ENCODE measurements at places on chromosomes 5 and 9.

- DNase-seq, result no peak
Measured at GRCh38 chr5:16418471-16418922, 47.1 kb downstream of the ZNF622 start.

GRCh38 chr9:106405871-106406435 lies 457.0 kb upstream of the ZNF462 start:
- DNase-seq, result no peak

DNA sequence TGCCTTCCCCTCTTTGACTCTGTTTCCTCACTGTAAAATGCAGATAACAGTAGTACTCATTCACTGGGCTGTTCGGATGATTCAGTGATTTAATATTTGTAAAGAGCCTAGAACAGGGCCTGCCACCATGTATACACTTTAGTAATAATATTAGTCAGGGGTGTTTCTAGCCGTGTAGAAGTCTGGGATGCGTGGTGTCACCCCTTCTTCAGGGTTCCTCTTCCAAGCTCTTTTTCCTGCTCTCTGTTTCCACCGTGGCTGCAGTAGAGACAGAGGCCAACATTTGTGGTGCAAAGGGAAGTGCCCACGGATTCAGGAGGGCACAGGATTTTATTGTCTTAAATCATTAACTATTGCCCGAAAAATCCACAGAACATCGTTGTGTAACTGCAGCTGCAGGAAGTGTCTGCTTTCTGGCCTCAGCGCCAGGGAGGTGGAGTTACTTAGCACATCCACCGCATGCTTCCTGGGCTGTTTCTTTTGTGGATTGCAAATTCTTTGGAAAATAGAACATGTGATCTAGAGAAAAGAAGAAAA lies 61.7 kb downstream of the TRIO start:
- DNase-seq, result peak; percentile 61

DNA sequence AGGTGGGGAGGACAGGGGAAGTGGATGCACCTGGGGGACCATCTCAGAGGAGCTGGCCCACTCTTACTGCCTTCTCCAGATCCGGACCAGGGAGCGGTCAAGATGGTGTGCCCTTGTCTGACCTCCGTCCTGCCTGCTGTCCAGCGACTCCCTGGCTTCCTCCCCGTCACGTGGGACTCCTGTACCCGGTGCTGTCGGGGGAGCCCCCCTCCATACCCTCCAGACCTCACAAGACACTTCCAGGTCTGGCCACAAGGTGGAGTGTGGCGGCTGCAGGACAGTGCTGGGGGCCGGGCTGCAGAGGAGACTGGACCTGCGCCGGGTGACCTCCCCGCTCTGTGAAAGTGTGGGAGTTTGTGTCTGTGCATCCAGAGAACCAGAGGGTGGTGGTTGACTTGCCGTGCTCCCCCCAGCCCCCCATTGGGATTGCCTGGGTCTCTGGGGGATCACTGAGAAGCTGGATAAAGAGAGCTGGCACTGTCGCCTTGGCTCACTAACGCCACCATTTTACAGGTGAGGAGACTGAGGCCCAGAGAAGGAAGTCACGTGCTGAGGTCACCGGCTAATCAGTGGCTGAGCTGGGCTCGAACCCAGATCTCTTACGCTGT lies 1.9 kb upstream of the CRB2 start:
- DNase-seq, result no peak

DNA sequence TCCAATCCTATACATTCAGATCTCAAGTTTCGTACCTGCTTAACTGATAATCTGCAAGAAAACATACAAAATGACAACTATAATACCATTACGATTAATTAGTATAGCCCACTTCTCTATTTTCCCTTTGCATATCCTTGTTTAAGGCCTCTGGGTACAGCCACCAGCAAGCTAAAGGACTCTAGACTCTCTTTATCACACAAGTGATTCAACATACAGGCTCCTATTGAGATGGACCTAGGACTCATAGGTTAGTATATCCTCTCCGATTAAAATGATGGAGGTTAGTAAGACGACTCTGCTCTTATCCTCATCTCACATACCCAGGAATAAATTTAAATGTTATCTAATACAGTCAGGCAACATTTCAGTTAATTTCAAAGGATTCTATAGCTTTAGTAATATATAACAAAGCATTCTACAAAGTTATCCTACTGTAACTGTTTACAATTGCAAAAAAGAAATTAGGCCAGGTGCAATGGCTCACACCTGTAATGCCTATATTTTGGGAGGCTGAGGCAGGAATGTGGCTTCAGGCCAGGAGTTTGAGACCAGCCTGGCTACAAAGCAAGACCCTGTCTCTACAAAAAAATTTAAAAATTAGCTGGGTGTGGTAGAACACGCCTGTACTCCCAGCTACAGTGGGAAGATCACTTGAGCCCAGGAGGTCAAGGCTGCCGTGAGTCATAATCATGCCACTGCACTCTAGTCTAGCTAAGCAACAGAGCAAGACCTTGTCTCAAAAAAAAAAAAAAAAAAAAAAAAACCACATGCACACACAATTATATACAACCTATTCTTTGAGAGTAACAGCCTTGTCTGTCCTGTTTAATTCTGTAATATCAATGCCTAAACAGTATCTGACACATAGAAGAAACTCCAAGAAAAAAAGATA lies 15.4 kb downstream of the HAUS6 start:
- no peak for DNase-seq

GRCh38 chr9:129201866-129202265 lies 23.8 kb upstream of the IER5L start:
- DNase-seq, result no peak
